ENCODE measurements at places on chromosomes 1 and 21.

DNA sequence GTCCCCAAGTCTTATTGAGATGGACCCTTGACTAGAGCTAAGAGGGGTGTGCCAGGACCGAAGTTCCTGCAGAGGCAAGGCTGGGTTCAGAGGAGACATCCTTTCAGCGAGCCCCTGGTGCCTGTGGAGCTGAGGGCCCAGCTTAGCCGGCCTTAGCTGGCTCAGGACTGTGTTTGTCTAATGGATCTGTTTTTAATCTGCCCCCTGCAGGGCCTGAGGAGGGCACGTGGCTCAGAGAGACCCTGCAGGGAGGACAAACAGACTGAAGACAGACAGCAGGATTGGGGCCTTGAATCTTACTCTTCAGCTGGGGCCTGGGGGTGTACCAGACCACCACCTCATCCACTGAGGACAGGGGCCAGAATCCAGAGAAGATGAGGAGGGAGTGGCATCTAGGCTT is 1.6 kb downstream of the CRABP2 start:
- no peak for DNase-seq

DNA sequence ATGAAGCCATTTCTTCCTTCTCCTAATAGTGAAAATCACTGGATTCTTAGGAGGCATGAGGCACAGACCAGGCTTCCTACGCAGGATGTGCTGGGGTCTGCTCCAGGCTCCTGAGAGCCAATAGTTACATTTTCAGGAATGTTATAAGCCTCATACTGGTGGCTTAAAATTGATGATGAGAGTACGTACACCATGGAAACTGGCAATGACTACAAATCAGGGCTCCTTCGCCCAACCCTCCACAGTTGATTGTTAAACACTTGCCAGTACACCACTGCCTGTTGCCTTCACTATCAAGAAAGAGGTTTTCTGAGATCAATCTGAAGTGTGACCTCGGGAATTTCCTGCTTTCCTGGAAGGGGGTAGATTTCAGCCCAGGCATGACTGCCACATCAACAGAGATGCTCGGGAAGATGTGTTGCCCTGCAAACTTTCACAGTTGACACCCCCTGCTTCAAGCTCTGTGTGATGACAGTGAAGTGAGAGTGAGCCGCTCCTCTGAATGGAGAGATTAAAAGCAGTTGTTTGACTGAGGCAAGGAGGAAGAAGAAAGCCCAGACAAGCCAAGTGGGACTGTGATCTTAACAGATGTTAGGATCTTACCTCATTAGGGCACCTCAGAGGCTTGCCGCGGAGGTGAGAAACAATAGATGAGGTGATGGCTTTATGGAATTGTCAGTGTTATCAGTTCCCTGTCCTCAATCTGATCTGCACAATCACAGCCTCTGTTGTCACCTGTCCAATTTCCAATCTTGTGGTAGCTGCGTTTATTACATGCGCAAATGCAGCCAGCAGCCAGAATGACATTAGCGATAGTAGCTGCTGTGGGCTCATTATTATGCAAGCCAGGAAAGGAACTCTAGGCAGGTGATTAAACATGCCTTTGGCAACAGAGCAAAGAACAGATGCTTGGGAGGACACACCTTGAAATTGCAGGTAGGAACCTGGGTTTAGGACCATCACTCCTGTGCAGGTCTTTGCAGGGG is 277.3 kb downstream of the KAZN start:
- DNase-seq = no peak

DNA sequence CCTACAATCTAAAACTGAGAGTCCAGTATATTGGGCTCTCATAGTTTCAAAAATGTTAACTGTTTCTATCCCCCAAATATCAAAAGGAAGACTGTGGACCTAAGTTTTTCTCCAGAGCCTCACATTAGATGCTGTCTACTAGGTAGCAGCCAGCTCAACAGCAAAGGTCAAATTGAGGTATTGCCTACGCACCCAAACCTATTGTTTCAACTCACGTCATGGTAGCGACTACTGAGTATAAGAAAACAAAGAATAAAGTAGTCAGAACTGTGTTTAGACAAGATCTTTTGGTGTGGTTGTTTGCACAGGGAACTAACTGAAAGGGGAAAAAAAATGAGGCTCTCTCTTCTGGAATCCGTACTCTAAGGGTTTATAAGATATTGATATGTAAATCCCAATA is 173.2 kb downstream of the LBR start:
- no peak for DNase-seq

- no peak for DNase-seq
Observed at GRCh38 chr1:61494000-61494399, 230.9 kb downstream of the TM2D1 start.

DNA sequence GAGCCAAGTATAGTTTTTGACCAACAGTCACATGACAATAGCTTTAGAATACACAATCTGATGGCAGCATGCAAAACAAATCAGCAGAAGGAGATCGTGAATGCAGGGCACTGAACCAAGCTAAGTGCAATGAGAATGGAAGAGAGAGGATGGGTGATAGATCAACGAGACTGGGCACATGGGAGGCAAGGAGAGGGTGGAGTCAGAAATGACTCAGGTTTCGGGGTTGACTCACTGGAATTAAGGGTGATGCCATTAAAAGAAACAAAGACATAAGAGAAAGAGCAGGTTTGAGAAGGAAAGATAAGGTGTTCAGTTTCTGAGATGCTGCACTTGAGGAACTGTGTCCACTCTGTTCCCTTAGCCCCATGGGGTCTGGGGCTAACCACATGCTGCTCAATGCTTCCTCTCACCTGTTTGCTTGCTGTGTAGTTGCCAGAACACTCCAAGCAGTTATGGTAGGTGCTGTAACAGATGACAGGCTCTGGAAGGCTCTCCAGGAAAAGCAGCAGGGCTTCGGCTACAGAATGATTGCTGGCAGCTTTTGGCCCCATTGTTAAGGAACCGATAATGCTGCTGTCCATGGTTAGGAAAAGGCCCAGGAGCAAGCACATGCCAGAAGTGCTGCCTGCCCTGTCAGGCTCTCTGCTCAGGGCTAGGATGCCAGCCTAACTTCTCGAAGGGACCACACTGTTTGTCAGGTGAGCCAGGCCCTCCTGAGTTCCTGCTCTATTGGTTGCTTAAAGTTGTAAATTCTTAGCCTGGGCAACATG is 6.1 kb upstream of the MTF1 start:
- peak; percentile 34 for DNase-seq

DNA sequence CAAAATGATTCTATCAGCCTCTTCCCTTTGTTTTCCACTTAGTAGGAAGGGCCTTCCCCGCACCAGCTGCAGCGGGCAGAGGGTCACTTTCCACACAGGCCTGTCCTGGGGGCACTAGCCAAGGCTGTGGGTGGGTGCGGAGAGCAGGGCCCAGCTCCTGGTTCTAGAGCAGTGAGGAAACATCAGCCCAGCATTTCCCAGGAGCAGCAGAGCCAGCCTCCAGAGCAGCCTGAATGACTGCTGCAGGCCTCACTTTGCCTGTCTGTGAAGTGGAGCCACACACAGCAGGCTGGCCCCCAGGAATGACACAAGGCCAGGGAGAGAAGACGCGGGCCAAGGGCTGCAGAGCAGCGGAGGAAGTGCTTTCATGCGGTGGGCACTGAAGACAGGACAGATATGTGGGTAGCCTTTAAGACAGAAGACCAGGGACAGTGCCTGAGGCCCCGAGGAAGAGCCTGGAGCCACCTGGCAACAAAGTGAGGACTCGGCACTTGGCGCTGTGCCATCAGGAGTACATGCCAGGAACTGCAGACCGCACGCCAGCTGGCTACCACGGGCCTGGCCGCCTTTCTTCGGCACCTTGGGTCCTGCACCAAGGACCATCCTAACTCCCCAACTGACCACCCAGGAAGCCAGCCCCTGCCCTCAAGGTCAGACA is 42.0 kb downstream of the ACOT7 start:
- no peak for DNase-seq

GRCh38 chr1:37719572-37720195 is 27.4 kb downstream of the CDCA8 start:
- DNase-seq = no peak

DNA sequence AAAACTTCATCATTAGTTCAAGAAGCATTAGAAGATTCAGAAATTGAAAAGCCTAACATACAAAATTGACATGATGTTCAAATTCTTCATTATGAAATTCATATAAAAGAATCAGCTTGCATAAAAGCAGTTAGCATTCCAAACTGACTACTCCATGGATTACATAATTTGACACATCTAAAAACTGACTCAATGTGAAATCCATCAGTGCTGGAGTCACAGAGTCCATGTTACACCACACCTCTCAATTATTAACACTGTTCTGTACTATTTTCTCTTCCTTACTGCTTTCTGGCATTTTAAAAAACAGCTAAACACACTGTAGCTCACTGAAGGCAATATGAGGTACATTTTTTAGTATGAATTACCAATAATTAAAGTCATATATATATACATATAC is 28.0 kb downstream of the ARHGAP29 start:
- no peak for DNase-seq

DNA sequence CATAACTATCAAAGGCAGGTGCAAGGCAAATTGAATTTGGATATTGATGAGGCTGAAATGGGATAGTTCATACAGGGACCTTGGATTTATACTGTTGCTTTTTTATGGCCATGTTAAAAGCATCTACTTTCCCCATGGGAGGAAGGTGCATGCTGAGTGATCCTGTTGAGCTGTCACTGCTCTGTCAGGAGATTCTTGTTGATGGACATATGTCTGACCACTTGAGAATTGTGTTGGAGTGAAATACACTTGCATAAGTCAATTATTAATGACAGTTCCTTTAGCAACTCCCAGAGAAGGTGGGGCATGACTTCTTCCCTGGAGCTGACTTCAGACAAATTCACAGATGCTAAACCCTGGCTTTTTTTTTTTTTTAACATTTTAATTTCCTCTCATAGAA is 58.4 kb upstream of the DYNLT5 start:
- no peak for DNase-seq
